ENCODE measurements at places on chromosomes 2 and 18.

- no peak for DNase-seq
These were observed 106.0 kb upstream of the CYP1B1 start for GRCh38 chr2:38181806-38182491.

- DNase-seq: peak; percentile 10
These were observed 232.9 kb downstream of the LNPK start for GRCh38 chr2:175769200-175769599.

GRCh38 chr18:2641638-2642037 is 13.9 kb upstream of the SMCHD1 start:
- peak; percentile 38 for DNase-seq

DNA sequence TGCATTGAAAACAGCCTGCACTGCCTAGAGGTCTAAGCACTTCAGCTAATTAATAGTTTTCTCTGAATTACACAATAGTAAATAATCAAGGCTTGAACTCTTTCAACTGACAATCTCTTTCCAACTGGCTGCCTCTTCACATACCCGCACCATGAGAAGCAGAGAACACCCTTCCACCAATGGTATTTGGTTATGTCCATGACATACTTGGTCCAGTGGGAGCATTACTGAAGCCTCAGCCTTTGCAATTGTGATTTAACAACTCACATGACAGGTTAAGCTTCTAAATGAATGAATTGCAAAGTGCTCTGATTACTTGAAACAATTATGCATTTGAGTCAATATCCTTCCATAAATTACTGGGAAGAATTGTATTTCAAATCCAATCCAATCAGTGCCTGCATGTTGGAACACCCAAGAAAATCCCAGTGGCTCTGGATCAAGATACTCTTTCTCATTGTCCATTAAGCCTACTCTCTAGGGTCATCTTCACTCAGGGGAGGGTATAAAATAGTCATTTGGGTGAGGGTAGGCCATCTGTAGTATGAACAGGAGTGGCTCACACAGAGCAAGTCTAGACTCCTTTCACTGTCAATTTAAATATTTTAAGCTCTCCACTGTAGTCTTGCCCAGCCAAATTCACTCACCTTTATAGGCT is 101.1 kb downstream of the HS1BP3 start:
- DNase-seq: no peak

- no peak for DNase-seq
These were observed 488.6 kb upstream of the SMIM21 start for GRCh38 chr18:75915941-75916623.

GRCh38 chr18:23115683-23116096 is 19.6 kb upstream of the CABLES1 start:
- DNase-seq: peak; percentile 99

GRCh38 chr18:53817976-53818950 is 406.2 kb downstream of the MBD2 start:
- no peak for DNase-seq

DNA sequence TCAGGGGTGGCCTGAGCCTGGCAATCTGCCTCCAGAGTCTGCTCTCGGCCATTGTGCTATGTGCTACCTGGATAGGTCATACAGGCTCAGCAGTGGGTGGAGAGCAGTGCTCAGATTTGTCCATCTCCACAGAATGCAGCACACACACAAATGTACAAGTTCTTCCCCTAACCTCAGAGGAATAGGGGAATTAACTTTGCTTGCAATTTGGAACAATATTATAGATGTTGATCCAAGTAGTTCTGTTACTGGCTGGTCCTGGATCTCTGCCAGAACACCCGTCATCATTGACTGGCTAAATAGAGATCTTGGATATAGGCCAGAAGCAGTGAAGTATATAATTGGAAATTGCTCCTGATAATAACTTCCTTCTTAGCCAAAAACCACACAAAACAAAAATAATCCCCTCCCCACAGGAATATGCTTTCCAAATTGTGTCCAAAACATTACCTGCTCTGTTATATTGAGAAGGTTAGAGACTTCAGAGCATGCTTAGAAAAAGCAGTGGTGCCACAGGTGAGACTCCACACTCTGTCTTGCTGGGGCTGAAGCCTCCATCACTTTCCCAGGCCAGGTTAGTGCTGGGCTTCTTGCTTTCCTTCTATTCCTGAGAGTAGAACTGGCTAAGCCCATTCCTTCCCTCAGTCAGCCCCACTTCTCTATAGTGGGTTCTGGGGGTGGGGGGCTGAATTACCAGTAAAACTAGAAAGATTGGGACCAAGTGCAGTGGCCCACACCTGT is 38.8 kb downstream of the NCAPH start:
- DNase-seq: peak; percentile 49

DNA sequence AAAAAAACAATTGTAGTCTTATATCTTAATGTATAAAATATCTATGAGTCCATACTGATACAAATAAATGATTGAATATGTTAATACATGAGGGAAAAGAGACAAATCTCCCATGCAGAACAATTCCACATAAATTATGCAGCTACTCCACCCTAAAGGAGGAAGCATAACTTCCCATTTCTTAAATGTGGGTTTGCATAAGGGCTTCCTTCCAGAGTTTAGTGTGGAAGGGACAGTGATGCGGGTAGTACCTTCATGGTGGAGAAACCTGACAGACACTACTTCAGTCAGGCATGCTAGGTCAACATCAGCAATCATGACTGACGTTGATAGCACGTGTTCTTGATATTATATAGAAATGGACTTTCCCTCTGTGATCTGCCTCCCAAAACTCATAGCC is 146.9 kb upstream of the STON1 start:
- DNase-seq: no peak

- peak; percentile 65 for DNase-seq
These were observed 211.9 kb downstream of the BABAM2 start for GRCh38 chr2:28102455-28102874.

GRCh38 chr18:74230922-74231714 is 60.6 kb downstream of the CYB5A start:
- DNase-seq: no peak

DNA sequence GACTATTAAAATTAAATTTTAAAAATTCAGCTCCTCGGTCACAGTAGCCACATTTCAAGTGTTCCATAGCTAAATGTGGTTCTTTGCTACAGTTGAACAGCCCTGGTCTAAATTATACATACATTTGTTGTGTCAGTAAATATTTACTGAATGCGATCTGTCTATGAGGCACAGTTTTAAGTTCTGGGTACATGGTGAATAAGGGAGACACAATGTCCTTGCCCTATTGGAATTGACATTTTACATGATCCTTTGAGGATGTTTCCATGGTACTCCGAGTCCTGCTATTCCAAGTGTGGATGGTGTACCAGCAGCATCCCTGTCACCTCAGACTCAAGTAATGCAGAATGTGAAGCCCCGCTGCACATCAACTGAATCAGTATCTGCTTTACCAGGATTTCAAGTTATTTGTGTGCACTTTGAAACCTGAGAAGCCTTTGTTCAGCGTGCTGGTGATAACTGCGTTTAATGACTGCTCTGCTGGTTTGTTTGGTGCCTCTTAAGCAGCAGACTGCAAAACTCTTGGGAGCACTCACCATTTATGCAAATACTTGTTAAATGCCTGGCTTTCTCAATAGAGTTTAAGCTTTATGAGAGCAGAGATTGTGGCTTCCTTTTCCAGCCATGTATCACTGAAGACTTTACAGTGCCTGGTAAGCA is 1.5 kb downstream of the GALNT1 start:
- DNase-seq: no peak

- DNase-seq: no peak
These were observed 80.6 kb downstream of the HS1BP3 start for GRCh38 chr2:20570249-20570648.

DNA sequence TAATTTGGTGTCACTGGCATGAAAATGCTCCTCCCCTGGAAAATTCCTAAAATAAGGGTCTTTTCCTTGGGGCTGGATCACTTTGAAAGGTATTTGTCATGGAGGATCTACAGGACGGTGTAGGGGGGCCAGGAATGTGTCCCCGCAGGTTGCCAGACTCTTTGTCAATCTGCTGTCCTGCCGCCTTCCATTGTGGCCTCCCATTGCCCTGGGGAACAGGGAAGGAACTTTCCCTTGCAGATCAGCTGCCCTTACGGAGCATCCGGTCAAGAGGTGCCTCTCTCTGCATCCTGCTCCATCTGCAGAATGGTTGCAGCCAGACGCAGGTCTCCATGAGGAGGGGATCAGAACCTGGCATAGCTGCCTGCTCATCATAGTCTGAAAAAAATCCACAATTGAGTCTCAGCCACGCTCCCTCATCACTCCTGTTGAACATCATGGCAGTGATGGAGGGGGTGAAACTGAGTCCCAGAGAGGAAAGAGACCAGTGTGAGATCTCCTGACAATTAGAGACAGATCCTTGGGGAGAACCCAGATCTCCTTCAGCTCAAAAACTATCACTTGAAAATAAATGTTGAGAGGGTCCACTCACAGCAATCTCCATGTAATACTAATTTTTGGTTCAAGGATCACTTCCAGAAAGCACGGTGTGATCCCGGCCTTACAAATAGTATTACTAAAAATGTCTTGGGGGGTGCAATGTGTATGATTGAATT is 244.8 kb downstream of the MYCN start:
- DNase-seq: no peak

- DNase-seq: no peak
These were observed 75.4 kb downstream of the STK25 start for GRCh38 chr2:241432824-241433448.

DNA sequence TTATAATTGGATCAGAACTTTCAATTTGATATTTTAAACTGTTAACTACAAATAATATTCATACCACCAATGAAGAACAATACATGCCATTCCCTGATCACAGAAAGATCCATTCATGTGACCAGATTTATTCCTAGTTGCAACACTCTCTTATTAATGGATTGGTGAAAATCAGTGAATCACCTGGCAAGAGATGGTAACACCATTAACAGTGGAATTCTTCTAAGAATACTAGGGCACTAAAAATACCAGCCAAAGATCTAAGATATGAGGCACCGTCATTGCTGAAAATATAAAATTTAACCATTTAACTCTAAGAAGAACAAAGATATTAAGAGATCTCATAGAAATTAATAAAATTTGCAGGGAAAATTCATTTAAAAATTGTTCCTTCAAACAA is 58.1 kb downstream of the MAP4K3 start:
- no peak for DNase-seq

DNA sequence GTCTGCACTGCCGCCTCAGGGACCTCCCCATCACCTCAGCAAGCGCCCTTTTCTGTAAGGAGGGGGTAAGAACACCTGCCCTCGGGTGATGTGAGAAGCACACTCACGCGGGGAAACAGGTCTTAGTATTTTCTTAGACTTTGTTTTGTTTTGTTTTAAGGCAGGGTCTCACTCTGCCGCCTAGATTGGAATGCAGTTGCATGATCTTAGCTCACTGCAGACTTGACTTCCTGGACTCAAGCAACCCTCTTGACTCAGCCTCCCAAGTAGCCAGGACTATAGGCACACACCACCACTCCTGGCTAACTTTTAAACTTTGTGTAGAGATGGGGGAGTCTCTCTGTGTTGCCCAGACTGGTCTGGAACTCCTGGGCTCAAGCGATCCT is 37.1 kb downstream of the RAMP1 start:
- no peak for DNase-seq

GRCh38 chr2:130374587-130375290 is 18.9 kb downstream of the PTPN18 start:
- peak; percentile 63 for DNase-seq

GRCh38 chr2:44943693-44944101 is 2.2 kb downstream of the SIX3 start:
- no peak for DNase-seq

DNA sequence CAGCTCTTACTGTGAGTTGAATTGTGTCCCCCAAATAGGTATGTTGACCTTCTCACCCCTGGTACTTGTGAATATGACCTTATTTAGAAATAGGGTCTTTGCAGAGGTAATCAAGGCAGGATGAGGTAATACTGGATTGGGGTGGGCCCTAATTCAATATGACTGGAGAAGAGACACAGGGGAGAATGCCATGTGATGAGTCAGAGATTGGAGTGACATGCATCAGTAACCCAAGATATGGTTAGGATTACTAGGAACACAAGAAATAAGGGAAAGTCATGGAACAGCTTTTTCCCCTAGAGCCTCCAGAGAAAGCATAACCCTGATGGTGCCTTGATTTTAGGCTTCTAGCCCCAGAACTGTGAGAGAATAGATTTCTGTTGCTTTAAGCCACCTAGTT is 37.0 kb upstream of the ATP5MC3 start:
- no peak for DNase-seq

- no peak for DNase-seq
These were observed 13.3 kb downstream of the CELF4 start for GRCh38 chr18:37552286-37552685.

DNA sequence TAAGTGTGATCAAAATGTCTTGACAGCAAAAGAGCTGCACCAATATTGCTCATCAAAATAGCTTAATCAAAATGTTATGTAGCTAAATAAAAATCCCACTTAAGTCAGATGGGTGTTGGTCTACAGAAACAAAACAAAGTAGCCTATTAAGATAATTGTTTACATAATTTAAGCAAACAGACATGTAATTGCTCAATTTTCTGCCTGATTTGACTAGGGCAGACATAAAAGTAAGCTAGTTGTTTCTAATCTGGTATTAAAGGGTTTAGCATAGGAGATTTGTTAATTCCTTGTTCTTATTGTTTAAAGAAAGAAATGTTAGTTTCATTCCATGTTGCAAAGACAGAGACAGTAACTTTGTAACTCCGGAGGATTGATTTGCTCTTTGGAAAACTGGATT is 11.5 kb upstream of the FEZ2 start:
- no peak for DNase-seq

DNA sequence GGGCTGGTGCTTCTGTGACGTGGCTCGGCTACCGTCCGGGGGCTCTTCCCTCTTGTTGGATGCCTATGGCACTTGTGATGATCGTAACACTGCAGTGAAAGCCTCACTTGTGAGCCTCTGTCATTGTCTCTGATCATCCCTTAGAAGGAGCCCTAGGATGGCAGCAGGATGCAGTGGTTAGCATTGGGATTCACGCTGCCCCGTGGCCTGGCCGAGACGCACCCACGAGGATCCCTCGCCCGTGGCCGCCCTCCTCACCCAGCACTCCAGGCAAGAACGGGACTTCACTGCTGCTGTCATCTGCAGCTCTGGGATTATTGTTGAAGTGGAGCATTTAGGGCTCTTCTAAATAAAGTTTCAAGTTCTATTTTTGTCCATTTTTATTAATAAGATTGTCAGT is 46.8 kb upstream of the CTDP1 start:
- no peak for DNase-seq

GRCh38 chr2:170339322-170339721 is 161.4 kb downstream of the MYO3B start:
- no peak for DNase-seq

- peak; percentile 78 for DNase-seq
These were observed 77.2 kb upstream of the NDUFV2 start for GRCh38 chr18:9025091-9025838.

- DNase-seq: no peak
These were observed 81.8 kb downstream of the INPP5D start for GRCh38 chr2:233141901-233142300.

- DNase-seq: no peak
These were observed 890.6 kb upstream of the LRRTM1 start for GRCh38 chr2:81195017-81195773.

- peak; percentile 94 for DNase-seq
These were observed 28.9 kb downstream of the SPIRE1 start for GRCh38 chr18:12628706-12629702.

All from ELR (cell line).